Left ventricle myocardium inferior (tissue), 1 donor: ENCODE measurements at places on chromosomes 16 and 17. TPM values are rescaled to one million over a fixed set of nuclear protein-coding genes. Genes with fewer than 3 reads are reported as not detected.
A peak's percentile ranks its signal among the peaks of the same experiment; 100 is the strongest.

RNF157 gene
- total RNA-seq = 4.8 TPM

KLHL36 gene
- 84.4 TPM for total RNA-seq

KRTAP4-5 gene
- total RNA-seq = not detected

CA5A gene
- total RNA-seq = not detected

VMO1 gene
- total RNA-seq = 0.63 TPM

DNA sequence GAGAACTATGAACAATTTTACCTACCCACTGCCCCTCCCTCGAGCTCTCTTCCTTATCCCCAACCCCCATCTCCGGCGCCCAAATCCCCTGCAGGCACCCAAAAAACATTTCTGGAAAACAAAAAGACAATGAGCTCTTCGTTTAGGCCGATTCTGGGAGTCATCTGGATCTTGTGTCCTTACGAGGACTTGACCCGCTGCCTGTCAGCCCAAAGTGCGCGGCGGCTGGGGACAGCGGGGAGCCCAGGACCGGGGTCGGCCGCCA is 524 bp downstream of the STRADA start:
- H3K36me3 ChIP-seq = peaks cover 12% of the 10 kb centered on the region
- peak overlapping the region; percentile 94 for H3K27ac ChIP-seq
- no peaks in the 10 kb centered on the region for H3K27me3 ChIP-seq
- H3K4me3 ChIP-seq = peak overlapping the region; percentile 89

GRCh38 chr17:74210191-74211140 is 2.9 kb upstream of the TTYH2 start:
- peak overlapping the region; percentile 93 for H3K27ac ChIP-seq
- H3K4me1 ChIP-seq = peaks cover 92% of the 10 kb centered on the region
- no peaks in the 10 kb centered on the region for H3K27me3 ChIP-seq
- peak; percentile 69 for DNase-seq

DNA sequence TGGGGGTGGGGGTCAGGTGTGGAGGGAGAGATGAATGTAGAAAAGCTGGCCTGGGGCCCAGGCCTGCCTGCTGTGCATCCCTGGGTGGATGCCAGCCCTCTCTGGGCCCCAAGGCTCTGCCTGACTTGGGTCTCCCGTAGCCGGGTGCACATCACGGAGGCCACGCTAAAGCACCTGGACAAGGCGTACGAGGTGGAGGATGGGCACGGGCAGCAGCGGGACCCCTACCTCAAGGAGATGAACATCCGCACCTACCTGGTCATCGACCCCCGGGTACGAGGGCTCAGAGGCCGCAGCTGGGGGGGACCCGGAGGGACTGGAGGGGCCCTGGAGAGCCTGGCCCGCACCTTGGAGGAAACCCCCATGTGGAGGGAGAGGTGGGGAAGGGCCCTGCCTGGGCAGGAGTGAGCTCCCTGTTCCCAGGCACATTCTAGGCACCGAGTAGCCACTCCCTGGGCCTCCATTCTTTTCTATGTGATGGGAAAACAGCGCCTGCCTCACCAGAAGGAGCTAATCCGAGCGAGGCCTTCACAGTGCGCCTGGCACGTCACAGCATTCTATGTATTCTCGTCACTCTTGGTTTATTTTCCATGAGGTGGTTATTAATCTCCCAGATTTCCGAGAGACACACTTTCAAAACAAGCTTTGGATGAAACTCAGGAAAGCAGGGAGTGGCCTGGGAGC is 34.7 kb downstream of the ADCY7 start:
- H3K36me3 ChIP-seq = no peaks in the 10 kb centered on the region
- H3K4me3 ChIP-seq = no peak overlapping the region
- peaks cover 7% of the 10 kb centered on the region for H3K27me3 ChIP-seq
- DNase-seq = no peak
- no peak overlapping the region for H3K27ac ChIP-seq

GRCh38 chr16:60304720-60305119 is 1570.6 kb upstream of the GOT2 start:
- H3K27me3 ChIP-seq = no peaks in the 10 kb centered on the region
- no peaks in the 10 kb centered on the region for H3K4me1 ChIP-seq
- H3K27ac ChIP-seq = no peak overlapping the region
- DNase-seq = no peak
- H3K4me3 ChIP-seq = no peak overlapping the region
- no peaks in the 10 kb centered on the region for H3K36me3 ChIP-seq

GRCh38 chr17:49223517-49224197 is 6.9 kb downstream of the PHOSPHO1 start:
- H3K27ac ChIP-seq = peak overlapping the region; percentile 6
- H3K27me3 ChIP-seq = peaks cover 79% of the 10 kb centered on the region
- H3K4me1 ChIP-seq = peaks cover 41% of the 10 kb centered on the region
- H3K36me3 ChIP-seq = no peaks in the 10 kb centered on the region

DNA sequence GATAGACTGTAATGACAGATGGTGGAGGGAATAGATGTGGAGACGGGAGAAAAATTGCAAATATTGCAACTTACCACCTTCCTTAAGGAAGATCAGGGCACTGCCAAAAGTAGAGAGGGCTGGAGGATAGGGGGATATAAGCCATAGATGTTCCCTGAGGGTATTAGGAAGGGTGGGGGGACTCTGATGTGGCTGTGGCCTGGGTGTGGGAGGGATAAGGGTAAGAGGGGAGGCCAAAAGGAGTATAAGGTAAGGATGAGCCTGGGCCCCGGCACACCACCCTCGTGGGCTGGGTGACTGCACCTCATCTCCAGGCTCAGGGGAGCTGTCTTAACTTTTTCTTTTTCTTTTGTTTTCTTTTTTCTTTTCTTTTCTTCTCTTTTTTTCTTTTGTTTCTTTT is 30.6 kb upstream of the BRD7 start:
- no peak overlapping the region for H3K27ac ChIP-seq
- H3K4me1 ChIP-seq = no peaks in the 10 kb centered on the region

- H3K27me3 ChIP-seq = no peaks in the 10 kb centered on the region
- no peak for DNase-seq
- H3K36me3 ChIP-seq = peaks cover 2% of the 10 kb centered on the region
- peak overlapping the region; percentile 89 for H3K4me3 ChIP-seq
Measured at GRCh38 chr17:36600465-36600864, 918 bp upstream of the MRM1 start.

- no peak overlapping the region for H3K27ac ChIP-seq
- no peak overlapping the region for H3K4me3 ChIP-seq
- H3K27me3 ChIP-seq = no peaks in the 10 kb centered on the region
- DNase-seq = no peak
- H3K36me3 ChIP-seq = no peaks in the 10 kb centered on the region
Measured at GRCh38 chr16:63960321-63960720, 1161.5 kb downstream of the CDH11 start.
